A549 treated with RU486 at 1 μM for 4 hours (cell line): ENCODE measurements at places on chromosomes 7 and 10. TPM values are rescaled to one million over a fixed set of nuclear protein-coding genes. Genes with fewer than 3 reads are reported as not detected.

Gene INTS1
- 41.0 to 63.9 TPM (median 62.3 TPM) in 5 replicates for total RNA-seq

Gene SLC26A4
- total RNA-seq, result 0.04 to 0.16 TPM (median 0.09 TPM) in 5 replicates

Gene AOAH
- 0.10 TPM in 1 of 5 replicates, not detected in the others for total RNA-seq

Gene SCIN
- total RNA-seq, result 0.40 to 0.81 TPM (median 0.43 TPM) in 5 replicates

Gene ANK3
- 0.35 to 0.77 TPM (median 0.38 TPM) in 5 replicates for total RNA-seq

Gene CWF19L1
- 21.6 to 25.1 TPM (median 22.6 TPM) in 5 replicates for total RNA-seq

Gene HGF
- not detected in 5 replicates for total RNA-seq

Gene PDZD8
- 19.1 to 25.8 TPM (median 25.4 TPM) in 5 replicates for total RNA-seq

Gene SRGN
- total RNA-seq, result 57.9 to 81.0 TPM (median 60.8 TPM) in 5 replicates

Gene SPDYE1
- not detected in 5 replicates for total RNA-seq

Gene KAT6B
- 4.6 to 6.4 TPM (median 5.9 TPM) in 5 replicates for total RNA-seq

Gene AHCYL2
- total RNA-seq, result 4.7 to 6.3 TPM (median 5.7 TPM) in 5 replicates

Gene PGAM2
- not detected in 5 replicates for total RNA-seq

Gene ZNF727
- not detected in 5 replicates for total RNA-seq

Gene POR
- total RNA-seq, result 131 to 193 TPM (median 173 TPM) in 5 replicates

Gene SPDYE11
- total RNA-seq, result not detected in 5 replicates

Gene TCAF2
- total RNA-seq, result 0.29 to 0.36 TPM (median 0.32 TPM) in 5 replicates

Gene PTF1A
- not detected in 5 replicates for total RNA-seq

Gene HECW1
- total RNA-seq, result 10.9 to 14.6 TPM (median 13.4 TPM) in 5 replicates
